ENCODE measurements at places on chromosomes 7 and 10.

- no peak for DNase-seq
Observed at GRCh38 chr10:85557077-85557476, 809.5 kb downstream of the GRID1 start.

GRCh38 chr7:153588586-153588985 lies 463.6 kb upstream of the DPP6 start:
- no peak for DNase-seq

GRCh38 chr7:139661043-139661440 lies 116.8 kb downstream of the HIPK2 start:
- DNase-seq = no peak

DNA sequence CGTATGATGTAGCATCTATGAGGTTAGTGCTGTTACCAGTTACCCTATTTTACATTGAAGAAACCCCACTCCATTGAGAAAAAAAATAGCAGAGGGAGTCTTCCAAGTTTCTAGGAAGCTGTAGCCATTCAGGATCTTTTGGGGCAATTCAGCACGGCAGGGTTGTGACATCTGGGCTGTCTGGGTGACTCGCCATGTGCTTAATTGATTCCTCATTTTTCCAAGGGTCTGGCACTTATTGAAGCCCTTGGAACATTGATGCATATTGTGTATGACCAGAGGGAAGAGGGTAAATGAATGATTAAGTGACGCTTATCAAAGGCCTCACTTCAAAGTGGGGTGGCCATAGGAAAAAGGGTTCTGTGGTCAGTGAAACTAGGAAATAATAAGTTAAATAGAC lies 248.7 kb downstream of the ARHGAP12 start:
- DNase-seq = no peak

DNA sequence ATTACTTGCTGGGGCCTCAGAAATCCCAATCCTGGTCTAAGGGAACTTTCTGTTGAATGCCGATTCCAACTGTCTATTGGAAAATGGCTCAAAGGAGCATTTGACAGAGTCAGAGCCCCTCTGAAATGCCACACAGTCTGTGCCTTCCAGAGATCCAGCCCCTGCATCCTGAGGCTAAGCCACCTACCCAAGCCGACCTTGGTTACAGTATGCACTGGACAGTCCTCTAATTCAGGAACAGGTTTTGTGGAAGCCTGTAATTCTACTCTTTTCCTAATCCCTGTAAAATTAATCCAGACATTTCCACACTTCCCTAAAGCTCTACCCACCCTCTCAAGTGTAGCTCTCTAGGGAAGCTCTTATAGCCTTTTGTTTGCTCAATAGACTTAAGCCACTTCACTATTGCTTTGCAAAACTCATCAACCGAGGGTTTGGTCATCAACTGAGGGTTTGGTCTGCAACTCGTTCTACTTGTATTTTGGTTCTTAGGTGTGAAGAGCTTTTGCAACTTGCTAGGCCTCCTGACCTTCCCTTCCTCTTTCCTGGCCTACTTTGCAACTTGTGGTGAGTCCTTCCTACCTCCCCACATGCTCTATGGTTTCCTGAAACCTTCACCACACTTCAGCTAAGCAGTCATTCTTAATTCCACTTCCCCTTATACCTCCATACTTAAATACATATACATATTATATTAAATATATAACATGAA lies 364.8 kb downstream of the SFMBT2 start:
- no peak for DNase-seq

DNA sequence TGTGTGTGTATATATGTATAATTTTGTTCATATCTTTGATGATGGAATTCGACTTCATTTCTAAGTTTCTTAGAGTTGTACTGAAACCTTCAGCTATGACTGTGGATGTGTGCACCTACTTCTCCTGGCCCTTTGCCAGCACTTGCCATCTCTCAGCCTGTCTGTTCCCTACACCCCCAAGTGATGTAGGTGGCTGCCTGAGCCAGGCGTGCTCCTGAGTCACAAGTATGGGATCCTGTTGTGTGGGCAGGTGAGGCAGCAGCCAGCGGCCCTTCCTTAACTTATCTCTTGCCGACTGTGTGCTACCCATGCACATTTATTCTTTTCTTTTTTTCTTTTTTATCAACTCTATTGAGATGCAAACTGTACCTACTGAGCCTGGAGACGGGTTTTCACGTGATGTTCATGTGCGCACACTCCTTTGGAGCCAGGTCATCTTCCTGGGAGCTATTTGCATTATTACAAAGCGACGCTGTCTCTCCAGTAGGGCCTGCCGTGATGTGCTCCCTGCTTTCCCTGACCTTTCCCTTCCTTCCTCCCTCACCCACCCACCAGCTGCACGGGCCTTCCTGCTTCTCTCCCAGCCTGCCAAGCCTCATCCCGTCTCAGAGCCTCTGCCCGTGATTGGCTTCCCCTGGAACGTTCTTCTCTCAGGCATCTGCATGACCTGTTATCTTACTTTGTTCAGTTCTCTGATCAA lies 31.3 kb upstream of the GALNT11 start:
- no peak for DNase-seq

- DNase-seq = no peak
Observed at GRCh38 chr7:117872561-117873309, 506 bp downstream of the CTTNBP2 start.

GRCh38 chr7:142420554-142421362 lies 162.9 kb upstream of the PRSS58 start:
- no peak for DNase-seq
